ENCODE measurements at places on chromosomes 7 and 10. TPM values are rescaled to one million over a fixed set of nuclear protein-coding genes. Genes with fewer than 3 reads are reported as not detected.

The OR2A5 gene
- not detected for total RNA-seq

The UMAD1 gene
- total RNA-seq, result 15.6 TPM

The TRIM50 gene
- total RNA-seq, result not detected

The METTL27 gene
- 2.1 TPM for total RNA-seq

The IGFBP1 gene
- total RNA-seq, result not detected

The HOXA10 gene
- not detected for total RNA-seq

The NKX2-3 gene
- not detected for total RNA-seq

The LBX1 gene
- total RNA-seq, result not detected

The GIMAP7 gene
- 291 TPM for total RNA-seq

The MEOX2 gene
- total RNA-seq, result not detected

The GDF10 gene
- total RNA-seq, result not detected

The PON1 gene
- total RNA-seq, result not detected

The EVX1 gene
- not detected for total RNA-seq

The SORCS1 gene
- not detected for total RNA-seq

The PPP1R17 gene
- not detected for total RNA-seq

The TAS2R4 gene
- total RNA-seq, result 1.3 TPM

The CD36 gene
- not detected for total RNA-seq

The NODAL gene
- not detected for total RNA-seq

The CTAGE4 gene
- 1.0 TPM for total RNA-seq

The CRPPA gene
- total RNA-seq, result 1.1 TPM

The MDH2 gene
- 185 TPM for total RNA-seq

The ANAPC16 gene
- total RNA-seq, result 88.0 TPM

The CACUL1 gene
- 26.8 TPM for total RNA-seq

The DEPP1 gene
- 4.4 TPM for total RNA-seq

The ICA1 gene
- 0.95 TPM for total RNA-seq

The MYPN gene
- not detected for total RNA-seq

The TAS2R3 gene
- 0.88 TPM for total RNA-seq

The TMEM139 gene
- 1.0 TPM for total RNA-seq

The SCART1 gene
- 1.6 TPM for total RNA-seq

The EPHA1 gene
- total RNA-seq, result 0.66 TPM

The MMD2 gene
- total RNA-seq, result not detected

The PPP1R3A gene
- total RNA-seq, result not detected

The TEX47 gene
- total RNA-seq, result not detected

The ELOVL3 gene
- not detected for total RNA-seq

All from T-helper 1 cell treated with Interleukin-12 subunit alpha and Interleukin-12 subunit beta and Interleukin-4 antibody, amounts not matched to agents 30 ng/mL and 1 ng/mL, for 36 hours (primary cell).